ENCODE measurements at places on chromosomes 2 and 18. TPM values are rescaled to one million over a fixed set of nuclear protein-coding genes. Genes with fewer than 3 reads are reported as not detected.

GRCh38 chr2:43075811-43076585, 150.4 kb downstream of the ZFP36L2 start:
- no peak for DNase-seq

GRCh38 chr2:167929484-167929883, 317.9 kb downstream of the STK39 start:
- no peak for DNase-seq

Gene NT5DC4
- total RNA-seq = not detected

Gene IMPACT
- 14.7 TPM for total RNA-seq

- DNase-seq = no peak
Observed at GRCh38 chr2:222561817-222562645, 93.9 kb downstream of the FARSB start.

- no peak for DNase-seq
Observed at GRCh38 chr2:84052913-84053312, 406.2 kb downstream of the SUCLG1 start.

Gene MAP2
- total RNA-seq = not detected

DNA sequence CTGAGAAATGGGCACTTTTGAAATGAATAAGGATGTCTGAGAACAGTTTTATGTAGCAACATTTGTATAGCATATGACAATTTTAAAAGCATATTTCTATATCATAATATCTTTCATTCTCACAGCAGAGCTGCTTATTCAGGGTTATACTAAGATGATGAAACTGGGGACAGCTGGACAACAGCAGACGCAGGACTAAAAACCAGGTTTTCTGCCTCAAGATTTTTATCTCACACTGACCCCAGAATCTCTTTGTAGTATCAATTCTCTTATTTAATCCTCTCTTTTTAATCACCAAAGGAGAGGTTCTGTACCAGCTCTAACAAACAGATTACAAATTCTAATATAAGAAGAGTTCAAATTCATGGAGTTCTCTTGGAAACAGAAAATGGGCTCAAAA, 74.2 kb upstream of the TFCP2L1 start:
- no peak for DNase-seq

Gene ERICH2
- not detected for total RNA-seq

DNA sequence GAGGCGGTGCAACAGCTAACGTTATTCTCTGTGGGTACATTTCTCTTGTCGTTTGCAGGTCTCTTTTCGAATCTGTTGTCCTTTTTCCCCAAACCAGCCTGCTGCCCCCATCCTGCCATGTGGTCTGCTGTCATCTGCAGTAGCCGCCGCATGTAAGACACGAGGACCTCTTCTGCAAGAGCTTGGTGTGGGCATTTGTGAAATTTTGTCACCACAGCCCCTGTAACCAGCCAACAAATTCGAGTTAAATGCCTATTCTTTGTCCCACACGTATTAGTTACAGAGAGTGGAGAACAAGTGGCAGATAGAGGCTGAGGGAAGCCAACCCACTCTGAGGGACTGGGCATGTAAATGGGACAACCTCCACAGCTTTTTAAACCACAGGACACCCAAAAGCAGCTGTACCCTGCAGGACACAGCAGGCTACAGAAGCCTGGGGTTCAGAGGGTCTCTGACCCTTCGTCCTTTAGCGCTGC, 35.0 kb downstream of the ITGA6 start:
- no peak for DNase-seq

Gene PSMD1
- total RNA-seq = 65.4 TPM

GRCh38 chr2:95289253-95289652, 7.9 kb upstream of the KCNIP3 start:
- DNase-seq = no peak

Gene NEURL3
- total RNA-seq = not detected

Gene INHA
- not detected for total RNA-seq

Gene MEP1B
- total RNA-seq = not detected

Gene FAM237A
- not detected for total RNA-seq

DNA sequence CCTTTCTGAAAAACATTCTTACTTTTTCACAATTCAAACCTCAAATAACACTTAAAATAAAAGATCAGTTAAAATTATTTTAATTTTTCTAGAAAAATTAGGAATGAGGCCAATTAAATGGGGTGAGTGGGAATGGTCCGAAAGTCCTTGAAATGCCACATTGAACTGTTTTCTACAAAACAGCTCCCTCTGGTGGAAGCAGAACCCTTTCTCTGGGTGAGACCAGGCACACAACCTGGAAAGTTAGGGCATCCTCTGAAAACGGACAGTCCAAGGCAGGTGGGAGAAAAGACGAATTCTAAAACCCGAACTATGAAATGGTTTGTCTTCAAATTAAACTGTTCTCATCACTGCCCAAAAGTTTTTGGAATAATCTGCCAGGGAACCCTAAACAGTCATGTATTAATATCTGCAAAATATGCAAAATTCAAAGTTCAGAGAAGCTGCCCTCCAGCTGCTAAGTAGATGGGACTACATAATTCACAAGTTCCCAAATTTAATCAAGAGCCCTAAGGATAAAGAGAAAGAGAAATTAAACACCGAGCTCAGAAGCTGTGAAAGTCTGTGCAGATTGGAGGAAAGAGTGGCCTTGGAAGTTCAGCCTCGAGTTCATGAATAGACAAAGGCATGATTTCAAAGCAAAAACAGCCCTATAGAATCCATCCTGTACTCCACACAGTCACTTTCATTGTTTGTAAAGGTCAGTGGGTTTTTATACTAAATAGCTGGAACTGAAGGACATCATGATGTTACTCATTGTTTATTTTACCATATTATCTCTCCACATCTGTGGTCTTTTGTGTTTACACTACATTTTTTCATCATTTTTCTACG, 108.3 kb downstream of the PIEZO2 start:
- no peak for DNase-seq

DNA sequence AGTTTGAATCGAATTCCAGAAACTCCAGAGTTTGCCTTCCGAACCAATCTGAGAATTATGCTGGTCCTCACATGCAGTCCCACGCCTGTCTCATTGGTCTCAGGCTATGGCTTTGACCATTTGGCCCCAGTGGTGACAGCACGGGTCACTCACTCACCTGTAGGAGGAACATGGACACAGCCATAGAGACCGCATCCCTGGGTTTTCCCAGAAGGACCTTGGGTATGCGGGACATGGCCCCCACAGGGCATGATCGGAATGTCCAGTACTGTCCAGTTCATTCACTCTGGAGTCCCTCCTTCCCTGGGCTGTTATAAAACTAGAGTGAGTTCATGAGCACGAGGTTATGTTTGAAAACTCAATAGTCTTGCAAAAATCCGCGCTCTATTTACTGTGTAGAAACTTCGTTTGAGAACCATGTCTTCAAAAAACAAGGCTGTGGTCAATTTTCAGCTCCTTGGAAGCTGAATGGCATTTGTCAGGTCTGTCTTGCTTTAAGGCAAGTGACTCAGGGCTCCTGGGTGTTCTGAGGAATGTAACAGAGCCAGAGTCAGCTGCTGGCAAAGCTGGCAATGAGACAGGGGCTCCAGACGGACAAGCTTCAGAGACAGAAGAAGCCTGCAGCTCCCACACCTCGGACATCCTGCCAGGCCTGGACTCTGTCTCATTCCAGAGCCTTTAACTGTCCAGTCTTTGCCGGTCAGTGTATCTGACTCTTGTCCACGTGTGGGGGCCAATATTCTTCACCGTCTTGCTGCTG, 86.7 kb upstream of the TMEM18 start:
- DNase-seq = no peak

DNA sequence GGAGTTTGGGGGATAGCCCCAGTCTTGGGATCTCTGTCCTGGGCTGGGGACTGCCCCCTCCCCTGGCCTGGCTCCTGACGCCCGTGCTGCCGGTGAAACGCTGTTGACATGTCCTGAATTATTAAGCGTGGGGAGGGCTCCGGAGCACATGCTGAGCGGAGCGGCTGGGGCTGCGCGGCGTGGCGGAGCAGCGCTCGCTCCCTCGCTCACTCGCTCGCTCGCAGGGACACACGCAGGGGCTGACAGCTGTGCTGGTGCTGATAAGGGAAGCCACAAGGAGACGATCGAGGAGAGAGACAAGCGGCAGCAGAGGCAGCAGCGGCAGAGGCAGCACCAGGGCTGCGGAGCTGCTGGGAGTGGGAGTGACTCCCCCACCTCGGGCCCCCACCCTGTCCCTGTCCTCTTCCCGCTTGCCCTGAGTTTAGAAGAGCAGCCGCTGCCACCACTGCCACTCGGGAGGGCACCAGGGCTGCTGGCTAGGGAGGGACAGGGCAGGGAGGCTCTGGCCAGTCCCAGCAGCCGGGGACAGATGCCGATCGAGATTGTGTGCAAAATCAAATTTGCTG, at the start of gene ASIC4:
Gene ASIC4 (plus strand): TSS at position 287 of the 566 bp plus-strand sequence. CDS start 243 bp downstream, at position 530.
- no peak for DNase-seq

DNA sequence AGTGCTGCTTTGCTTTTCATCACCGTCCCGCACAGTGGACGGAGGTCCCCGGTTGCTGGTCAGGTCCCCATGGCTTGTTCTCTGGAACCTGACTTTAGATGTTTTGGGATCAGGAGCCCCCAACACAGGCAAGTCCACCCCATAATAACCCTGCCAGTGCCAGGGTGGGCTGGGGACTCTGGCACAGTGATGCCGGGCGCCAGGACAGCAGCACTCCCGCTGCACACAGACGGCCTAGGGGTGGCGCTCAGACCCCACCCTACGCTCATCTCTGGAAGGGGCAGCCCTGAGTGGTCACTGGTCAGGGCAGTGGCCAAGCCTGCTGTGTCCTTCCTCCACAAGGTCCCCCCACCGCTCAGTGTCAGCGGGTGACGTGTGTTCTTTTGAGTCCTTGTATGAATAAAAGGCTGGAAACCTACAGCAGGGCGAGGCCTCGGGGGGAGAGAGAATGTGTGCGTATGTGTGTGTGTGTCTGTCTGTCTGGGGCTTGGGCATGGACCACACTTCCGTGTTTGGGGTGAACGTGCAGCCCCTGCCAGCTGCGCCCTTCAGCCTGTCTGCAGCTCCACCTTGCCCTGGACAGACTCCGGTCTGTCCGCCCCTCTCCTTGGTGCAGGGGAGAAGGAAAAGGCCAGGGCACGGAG, 32.3 kb downstream of the GPC1 start:
- no peak for DNase-seq

- DNase-seq = no peak
Observed at GRCh38 chr2:8080063-8080462, 601.8 kb upstream of the ID2 start.

DNA sequence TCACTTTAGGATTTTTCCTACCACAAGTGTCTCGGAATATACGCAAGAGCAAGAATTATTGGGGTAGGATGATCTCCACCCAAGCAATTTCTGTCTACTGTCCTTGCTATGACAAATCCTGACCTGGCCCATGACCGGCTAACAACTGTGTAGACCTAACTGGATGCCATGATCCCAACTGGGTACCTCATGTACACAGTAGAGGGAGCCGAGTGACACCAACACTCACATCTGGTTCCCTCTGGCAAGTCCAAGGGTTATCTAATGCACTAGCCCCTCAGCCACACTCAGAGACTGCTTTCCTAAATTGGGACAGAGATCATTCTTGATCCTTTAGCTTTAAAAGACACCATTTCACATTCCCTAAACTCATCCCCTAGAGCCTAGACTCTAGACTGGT, 60.7 kb upstream of the ZNF532 start:
- DNase-seq = no peak

DNA sequence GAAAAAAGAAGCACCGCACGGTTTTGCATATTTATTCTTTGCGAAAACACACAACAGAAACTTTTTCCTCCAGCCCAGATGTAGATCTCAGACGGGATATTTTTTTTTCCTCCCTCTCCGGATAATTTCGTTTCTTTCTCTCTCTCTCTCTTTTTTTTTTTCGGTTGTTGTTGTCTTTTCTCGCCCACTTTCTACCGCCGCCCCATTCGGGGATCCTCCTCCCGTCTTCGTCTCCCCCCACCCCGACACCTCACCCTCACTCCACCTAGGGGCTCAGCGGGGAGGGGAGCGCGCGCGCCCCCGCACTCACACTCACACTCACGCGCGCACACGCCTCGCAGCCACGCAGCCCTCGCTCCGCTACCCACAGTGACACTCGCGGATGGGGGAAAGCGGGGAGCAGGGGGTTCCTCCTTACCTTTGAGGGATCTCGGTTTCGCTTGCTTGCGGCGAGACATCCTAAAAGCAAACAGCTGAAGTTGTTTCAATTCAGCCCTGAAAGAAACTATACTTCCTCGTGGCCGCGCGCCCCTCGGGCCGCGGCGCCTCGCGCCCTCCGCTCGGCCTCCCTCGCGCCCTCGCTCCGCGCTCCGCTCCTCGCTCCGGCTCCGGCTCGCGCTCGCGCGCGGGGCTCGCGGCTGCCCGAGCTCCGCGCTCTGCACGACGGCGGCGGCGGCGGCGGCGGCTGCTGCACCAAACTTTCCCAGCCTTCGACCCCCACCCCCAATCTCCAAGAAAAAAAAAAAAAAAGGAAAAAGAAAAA, 1.3 kb downstream of the ZNF521 start:
- peak; percentile 40 for DNase-seq

- DNase-seq = no peak
Observed at GRCh38 chr2:151423760-151424159, 14.1 kb downstream of the RIF1 start.

Gene MEIS1
- total RNA-seq = not detected

- no peak for DNase-seq
Observed at GRCh38 chr2:229660951-229661350, 53.4 kb downstream of the DNER start.

DNA sequence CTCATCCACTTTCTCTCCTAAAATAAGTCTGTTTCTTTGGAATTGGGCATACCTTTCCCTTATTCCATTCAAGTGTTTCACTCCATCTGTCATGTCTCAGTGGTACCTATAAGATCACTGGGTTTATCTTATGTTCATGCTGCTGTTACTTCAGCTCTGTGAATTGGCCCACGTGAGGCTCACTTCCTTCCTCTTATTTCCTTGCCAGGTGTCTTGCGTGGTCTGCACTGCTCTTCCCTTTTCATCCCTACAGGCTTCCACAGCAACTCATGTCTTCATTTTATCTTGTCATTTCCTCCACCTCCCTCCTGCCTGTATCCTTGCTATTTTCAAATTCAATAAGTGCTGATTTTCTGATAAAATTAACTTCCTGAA, 159.1 kb upstream of the ALPP start:
- DNase-seq = no peak

Gene COL6A3
- 0.45 TPM for total RNA-seq

DNA sequence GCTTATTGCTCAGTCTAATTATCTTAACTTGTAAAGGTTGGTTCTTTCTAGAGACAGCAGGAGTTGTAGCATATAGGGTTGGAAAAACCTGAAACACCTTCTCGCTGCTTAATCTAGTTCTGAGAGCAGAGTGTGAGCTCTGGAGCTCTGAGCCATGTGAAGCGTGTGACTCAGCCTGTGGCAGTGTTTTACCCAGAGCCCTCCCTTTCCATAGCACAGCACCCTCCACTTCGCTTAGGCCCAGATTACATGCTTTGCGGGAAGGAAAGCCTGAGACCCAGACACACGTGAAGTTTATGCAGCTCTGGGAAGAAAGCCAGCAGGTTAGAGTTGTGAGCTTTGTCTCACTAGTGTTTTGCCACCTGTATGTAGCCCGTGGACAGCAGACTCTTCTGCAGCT, 74.5 kb downstream of the INPP4A start:
- DNase-seq = no peak
